Glutamatergic neuron (in vitro differentiated cells): ENCODE measurements at places on chromosomes 6 and 20. TPM values are rescaled to one million over a fixed set of nuclear protein-coding genes. Genes with fewer than 3 reads are reported as not detected.

Gene MAP7
- total RNA-seq: 2.2 TPM

Gene SEMG1
- not detected for total RNA-seq

Gene C6orf15
- not detected for total RNA-seq

Gene C20orf96
- total RNA-seq: 61.1 TPM

Gene CST1
- total RNA-seq: not detected

Gene SOD2
- total RNA-seq: 56.5 TPM

Gene ARMH2
- total RNA-seq: 0.54 TPM

Gene GTSF1L
- not detected for total RNA-seq

Gene UST
- total RNA-seq: 11.2 TPM

Gene METTL24
- total RNA-seq: 1.5 TPM

Gene RIMS1
- 12.3 TPM for total RNA-seq

Gene TMEM244
- not detected for total RNA-seq

Gene MYO6
- total RNA-seq: 72.2 TPM

Gene BMP2
- total RNA-seq: 0.66 TPM

Gene LRRC73
- total RNA-seq: 1.2 TPM

Gene CGA
- not detected for total RNA-seq

GRCh38 chr6:138371452-138371711 lies 6.3 kb upstream of the SMIM28 start:
- no peak for DNase-seq

- DNase-seq: peak; percentile 35
Observed at GRCh38 chr20:57167971-57168701, 98.3 kb downstream of the BMP7 start.

- DNase-seq: no peak
Observed at GRCh38 chr6:154453329-154453728, 57.2 kb downstream of the CNKSR3 start.

- no peak for DNase-seq
Observed at GRCh38 chr6:160043784-160044183, 74.9 kb downstream of the IGF2R start.

- DNase-seq: no peak
Observed at GRCh38 chr6:167475947-167476346, 151.1 kb downstream of the TTLL2 start.

- no peak for DNase-seq
Observed at GRCh38 chr6:3221578-3221977, 5.9 kb downstream of the TUBB2B start.

- DNase-seq: no peak
Observed at GRCh38 chr20:50655311-50655880, 35.9 kb downstream of the RIPOR3 start.

DNA sequence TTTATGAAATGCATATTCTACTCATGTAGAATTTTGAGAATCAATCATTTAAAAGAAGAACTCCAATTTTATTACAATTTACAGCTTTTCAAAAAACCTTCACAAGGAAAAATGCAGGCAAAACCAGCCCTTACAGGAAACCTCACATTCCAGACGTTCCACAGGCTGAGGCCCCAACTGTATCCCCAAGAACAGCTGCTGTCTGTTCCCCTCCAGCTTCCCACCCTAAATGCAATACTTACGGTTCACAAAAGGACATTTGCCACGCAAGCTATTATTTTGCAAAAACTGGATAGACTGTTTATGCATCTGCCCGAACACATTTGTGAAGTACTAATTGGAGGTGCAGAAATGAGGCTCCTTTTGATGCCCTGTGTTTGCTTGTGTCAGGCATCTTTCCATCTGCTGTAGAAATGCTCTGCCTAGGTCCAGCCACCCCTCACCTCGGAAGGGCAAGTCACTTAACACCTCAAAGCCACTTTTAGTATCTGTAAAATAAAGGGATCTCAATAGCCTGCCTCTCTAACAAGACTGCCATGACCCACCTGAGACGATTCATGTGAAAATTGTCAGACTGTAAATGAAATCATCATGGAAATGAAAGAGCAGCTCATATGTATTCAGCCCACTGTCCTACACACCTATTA lies 26.5 kb downstream of the PDE10A start:
- no peak for DNase-seq

GRCh38 chr6:16179970-16180431 lies 51.1 kb downstream of the MYLIP start:
- DNase-seq: no peak

- no peak for DNase-seq
Observed at GRCh38 chr20:4876301-4876700, 125.0 kb downstream of the SLC23A2 start.

- no peak for DNase-seq
Observed at GRCh38 chr6:85432554-85432953, 17.3 kb upstream of the NT5E start.

GRCh38 chr6:144547409-144547808 lies 262.3 kb downstream of the UTRN start:
- DNase-seq: no peak

GRCh38 chr6:83962582-83962981 lies 71.0 kb upstream of the MRAP2 start:
- no peak for DNase-seq

GRCh38 chr6:112289038-112289566 lies 34.7 kb upstream of the LAMA4 start:
- DNase-seq: peak; percentile 28

DNA sequence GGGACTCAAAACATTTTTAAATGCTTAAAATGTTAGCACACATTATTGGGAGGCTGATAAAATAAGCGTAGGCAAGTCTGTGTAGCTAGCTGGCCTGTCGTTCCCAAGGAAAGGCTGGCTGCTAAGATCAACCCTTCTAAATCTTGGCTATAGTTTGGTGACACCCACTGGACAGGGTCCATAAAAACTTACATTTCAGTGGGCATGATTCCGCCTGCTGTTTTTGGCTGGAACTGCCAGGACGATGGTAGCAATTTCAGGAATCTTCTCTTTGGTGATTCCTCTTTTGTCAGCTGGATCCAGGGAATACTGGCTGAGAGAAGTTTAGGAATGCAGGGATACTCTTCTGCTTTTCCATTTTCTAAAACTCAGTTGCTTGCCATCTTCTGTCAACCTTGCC lies 162.2 kb downstream of the NKAIN2 start:
- no peak for DNase-seq

- DNase-seq: peak; percentile 76
Observed at GRCh38 chr20:44911264-44911921, 1.5 kb downstream of the PABPC1L start.

GRCh38 chr6:35223396-35223795 lies 9.6 kb downstream of the SCUBE3 start:
- DNase-seq: no peak

GRCh38 chr6:158508450-158508849 lies 51.4 kb upstream of the TMEM181 start:
- no peak for DNase-seq

DNA sequence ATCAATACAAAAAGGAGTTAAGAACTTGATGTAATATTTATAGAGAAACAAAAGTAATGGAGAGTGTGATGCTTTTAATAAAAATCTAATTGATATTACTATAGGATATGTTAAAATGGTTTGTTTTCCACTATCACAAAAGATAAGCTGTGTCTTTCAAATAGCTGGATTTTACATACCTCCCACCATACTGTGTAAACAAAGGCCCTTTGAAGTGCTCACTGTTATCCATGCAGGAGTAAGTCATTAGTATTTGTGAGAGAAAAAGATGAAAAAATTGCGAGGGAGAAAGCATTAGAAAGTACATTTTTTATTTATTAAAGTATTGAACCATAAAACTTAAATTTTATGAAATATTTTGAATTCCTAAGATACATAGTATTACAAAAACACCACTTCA lies 733.0 kb downstream of the GRIK2 start:
- no peak for DNase-seq

- no peak for DNase-seq
Observed at GRCh38 chr6:161372422-161372793, 98.5 kb upstream of the AGPAT4 start.

DNA sequence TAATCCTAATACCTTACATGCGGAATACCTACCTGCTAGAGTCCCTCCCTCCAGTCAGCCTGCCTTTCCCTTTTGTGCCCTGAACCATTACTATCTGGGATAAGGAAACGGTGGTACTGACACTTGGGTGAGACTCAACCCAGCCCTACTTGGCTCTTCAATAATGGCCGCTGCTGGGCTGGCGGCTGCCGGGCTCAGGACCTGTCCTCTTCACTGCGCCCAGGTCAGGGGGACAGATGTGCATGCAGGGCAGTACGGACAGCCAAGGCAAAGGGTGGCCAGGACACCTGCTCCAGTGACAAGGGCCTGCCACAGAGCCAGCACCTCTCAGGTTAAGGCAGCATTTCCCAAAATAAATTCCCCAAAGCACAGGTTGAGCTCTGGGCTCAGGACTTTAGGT lies 29.9 kb downstream of the UBE2V1 start:
- DNase-seq: no peak

DNA sequence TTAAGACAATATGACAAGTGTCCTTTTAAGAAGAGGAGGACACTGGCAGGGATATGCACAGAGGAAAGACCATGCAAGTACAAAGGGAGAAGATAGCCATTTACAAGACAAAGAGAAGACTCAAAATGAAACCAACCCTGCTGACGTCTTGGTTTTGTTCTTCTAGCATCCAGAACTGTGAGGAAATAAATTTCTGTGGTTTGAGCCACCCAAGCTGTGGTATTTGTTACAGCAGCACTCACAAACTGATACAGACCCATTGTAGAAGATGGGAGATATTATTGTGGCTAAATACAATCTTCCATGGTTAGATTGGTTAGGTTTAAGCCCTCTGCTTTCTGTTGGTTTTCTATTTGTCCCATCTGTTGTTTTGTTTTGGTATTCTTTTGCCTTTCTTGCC lies 88.6 kb upstream of the SLC35F1 start:
- no peak for DNase-seq

DNA sequence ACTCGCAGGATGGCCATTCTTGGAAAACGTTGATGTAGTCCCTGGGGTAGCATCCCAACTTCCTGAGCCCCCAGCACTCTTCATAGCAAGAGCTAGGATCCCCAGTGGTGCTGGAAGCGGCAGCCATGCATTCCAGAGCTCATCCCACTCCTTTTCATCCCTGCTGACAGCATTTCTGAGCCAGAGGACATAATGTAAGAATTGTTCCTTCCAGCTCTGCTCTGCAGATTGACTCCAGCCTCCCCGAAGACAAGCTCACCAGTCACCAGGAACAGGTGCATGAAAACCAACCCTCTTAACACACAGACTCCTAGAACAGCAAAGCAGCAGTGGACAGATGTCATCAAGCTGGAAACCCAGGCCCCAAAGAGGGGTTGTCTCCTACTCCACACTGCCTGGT lies 3.8 kb downstream of the SLC13A3 start:
- DNase-seq: no peak

DNA sequence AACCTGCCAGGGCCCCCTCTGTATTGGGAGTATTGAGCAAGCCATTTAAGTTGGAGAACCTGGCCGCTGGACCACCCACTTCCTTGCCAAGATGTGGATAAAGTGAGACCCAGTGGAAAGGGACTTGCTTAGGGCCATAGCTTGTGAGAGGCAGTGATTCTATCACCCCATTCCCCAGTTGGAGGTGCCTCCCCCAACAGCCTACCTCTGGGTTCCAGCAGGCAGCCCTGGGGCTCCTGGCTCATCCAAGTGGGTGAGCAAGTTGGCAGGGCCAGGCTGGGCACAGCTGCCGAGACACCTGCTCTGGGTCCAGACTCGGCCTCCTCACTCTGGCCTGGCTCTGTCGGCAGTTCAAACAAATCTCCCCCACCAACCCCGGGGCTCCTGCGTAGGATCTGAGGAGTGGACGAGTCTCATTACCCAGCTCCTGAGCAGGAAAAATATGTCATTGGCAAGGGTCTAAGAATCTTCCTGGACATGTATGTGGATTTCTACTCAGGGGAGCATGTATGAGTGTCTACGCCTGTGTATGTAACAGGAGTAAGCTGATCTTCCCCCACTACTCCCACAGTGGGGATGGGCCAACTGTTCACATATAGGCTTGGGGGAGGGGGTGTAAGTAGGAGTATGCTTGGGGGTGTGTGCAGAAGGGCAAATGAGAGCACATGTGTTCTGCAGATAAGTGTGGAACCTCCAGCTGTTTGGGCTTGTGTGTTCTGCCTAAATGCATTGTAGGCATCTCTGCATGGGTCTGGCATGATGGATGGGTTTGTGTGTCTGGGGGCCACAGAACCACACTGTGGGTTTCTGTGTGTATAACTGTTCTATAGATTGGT lies 1.9 kb downstream of the ID1 start:
- DNase-seq: peak; percentile 55

DNA sequence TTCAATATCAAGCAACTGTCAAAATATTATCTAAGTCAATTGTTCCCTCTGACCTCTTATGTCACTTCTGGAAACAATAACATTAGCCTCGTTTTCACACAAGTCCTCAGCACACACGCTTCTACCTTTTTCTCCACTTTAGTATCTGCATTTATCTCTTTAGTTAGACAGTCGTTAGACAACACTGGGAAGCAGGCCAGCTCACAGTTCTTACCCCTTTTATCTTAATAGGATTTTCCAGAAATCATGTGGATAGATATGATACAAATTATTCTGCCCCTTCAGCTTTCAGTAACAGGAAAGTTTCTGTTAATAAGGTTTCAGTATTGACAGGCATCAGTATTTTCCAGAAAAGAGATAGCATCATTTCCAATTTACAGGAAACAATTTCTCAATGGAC lies 25.9 kb upstream of the HAO1 start:
- no peak for DNase-seq

DNA sequence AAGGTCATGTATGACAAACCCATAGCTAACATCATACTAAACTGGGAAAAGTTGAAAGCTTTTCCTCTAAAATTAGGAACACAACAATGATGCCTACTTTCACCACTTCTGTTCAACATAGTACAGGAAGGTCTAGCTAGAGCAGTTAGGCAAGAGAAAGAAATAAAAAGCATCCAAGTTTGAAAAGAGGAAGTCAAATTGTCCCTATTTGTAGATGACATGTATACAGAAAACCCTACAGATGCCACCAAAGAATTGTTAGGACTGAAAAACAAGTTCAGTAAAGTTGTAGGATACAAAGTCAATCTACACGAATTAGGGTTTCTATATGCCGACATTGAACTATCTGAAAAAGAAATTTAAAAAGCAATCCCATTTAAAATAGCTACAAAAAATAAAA lies 89.4 kb upstream of the GLP1R start:
- DNase-seq: no peak

DNA sequence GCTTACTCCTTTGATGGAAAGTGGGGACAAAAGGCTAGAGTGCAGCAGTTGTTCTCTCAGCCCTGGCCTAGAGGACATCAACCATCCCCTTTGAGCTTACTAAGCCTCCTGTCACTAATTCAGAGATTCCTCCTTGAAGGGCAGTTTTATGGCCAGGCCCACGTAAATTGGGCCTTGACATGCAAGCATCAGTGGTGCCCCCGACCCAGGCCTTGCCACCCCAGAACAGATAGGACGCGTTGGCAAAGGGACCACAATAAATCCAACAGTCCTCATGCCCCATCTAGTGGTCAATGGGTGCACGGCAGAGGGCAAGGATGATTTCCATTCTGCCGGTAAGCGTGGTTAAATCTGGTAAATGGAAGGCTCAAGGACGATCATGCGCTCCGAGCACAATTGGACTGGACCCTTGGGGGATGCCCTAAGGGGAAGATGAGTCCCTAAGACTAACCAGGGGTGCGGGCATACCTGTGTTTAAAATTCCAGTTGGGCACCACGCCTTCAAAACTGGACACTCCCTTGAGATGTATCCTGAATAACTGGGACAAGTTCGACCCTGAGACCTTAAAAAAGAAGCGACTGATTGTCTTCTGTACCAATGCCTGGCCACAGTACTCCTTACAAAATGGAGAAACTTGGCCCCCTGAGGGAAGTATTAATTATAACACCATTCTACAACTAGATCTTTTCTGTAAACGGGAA lies 32.6 kb downstream of the CEP85L start:
- DNase-seq: peak; percentile 71

GRCh38 chr6:150929416-150929815 lies 63.9 kb downstream of the MTHFD1L start:
- DNase-seq: no peak
